ENCODE measurements at places on chromosomes 12 and 14.

DNA sequence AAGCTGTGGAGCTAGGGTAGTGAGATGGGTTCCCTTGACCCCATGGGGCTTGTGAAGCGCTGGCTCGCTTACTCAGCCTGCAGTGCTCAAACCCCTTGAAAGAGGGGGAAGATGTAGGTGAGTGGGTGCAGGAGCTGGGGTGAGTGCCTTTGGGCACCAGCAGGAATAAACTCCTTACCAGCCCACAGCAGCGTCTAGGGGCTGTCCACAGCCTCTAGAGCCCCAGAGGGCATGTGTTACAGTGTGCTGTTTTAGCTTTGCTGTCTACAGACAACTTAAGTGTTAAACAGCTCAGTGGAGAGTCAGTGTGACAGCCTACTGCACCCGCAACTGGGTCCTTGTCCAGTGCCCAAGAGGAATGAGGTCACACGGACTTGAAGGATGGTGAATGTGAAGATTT lies 48.0 kb downstream of the TSPAN8 start:
- DNase-seq, result no peak

DNA sequence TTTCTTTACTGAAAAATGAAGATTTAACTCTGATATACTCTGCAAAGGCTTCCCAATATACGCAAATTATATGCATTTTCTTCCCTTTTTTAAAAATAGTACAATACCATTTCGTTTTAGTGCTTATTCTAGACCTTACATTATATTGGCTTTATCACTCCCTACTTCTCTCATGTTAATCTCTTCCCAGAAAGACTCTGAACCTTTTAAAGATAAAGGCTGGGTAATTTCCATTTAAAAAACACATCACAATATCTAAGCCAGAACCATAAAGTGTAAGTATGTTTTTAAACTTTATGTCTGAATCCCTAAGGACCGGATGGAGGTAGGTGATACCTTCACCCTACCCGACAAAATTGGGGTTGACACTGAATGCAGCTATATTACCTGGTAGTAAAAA lies 320.8 kb downstream of the DIO2 start:
- no peak for DNase-seq

DNA sequence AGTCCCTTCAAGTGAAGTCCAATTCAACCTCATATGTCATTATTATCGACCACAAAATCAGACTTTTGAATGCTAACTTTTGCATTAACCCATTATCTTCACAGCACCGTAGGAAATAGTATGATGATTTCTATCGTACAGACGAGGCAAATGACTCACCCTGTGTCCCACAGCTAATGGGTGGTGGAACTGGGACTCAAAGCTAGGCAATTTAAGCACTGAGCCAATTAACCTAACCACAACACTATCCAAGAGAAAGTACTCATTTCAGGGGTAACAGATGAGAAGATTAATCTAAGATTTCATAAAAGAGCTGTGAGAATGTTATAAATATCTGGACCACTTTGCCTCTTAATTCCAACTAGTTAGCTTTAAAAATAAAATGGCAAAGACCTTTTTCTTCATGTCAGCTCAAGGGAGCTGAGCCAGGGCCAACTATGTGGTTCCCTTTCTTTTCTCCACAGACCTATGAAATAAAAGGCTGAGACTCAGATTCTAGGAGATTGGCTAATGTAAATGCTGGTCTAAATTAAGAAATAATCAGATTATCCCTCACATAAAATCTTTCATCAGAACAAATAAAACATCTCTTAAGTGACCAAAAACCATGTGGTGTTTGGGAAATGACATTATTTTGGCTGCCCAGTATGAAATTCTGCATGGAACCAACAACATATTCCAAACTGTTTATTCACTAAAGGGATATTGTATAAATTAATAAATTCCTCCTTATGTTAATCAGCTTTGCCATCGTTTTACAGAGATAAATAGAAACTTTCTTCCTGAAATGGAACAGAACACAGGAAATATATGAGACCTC lies 4.9 kb downstream of the PTGER2 start:
- no peak for DNase-seq

DNA sequence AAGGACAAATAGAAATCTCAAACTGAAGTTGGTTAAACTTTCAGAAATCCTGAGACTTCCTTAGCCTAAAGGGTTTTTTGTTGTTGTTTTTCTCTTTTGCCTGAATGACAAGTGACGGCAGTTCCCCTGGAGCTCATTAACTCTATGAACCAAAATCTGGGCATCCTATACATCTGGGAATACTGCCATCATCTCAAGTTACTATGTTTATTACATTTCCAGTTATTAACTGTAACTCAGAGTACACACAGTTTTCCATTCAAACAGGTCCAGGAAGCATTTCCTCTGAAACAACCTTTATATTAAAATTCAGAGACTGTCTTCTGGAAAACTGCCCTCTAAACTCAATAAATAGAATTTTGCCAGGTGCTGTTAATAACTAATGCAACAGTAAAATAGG lies 55.6 kb upstream of the CDKL1 start:
- no peak for DNase-seq
